ENCODE measurements at places on chromosomes 12 and 14. TPM values are rescaled to one million over a fixed set of nuclear protein-coding genes. Genes with fewer than 3 reads are reported as not detected.

The SPRYD3 gene
- polyA plus RNA-seq = 18.0 TPM

The DERA gene
- polyA plus RNA-seq = 45.3 TPM

The DLGAP5 gene
- polyA plus RNA-seq = 32.8 TPM

The CD27 gene
- polyA plus RNA-seq = 0.31 TPM

The ITGA7 gene
- 22.3 TPM for polyA plus RNA-seq

The KCNK10 gene
- polyA plus RNA-seq = 0.26 TPM

The PSMA6 gene
- polyA plus RNA-seq = 185 TPM

The KRT5 gene
- polyA plus RNA-seq = not detected

The CLEC1B gene
- 2.9 TPM for polyA plus RNA-seq

The PLEKHG3 gene
- polyA plus RNA-seq = 89.6 TPM

The GLRX5 gene
- polyA plus RNA-seq = 72.3 TPM

DNA sequence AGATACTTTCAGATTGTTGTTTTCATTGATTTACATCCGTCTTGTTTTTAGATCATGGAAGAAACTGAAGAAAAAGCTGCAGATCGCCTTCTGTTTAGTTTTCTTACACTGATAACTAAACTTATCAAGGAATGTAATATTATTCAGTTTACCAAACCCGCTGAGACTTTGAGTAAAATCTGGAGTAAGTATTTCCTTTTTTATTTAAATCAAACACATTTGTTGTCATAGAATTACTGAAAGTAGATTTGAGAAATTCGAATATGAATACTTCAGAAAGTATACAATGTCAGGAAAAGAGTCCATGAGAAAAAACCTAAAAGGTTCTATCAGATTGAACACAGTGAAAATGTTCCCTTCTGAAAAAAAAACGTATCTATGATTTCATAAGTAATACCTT is 32.0 kb downstream of the ARL1 start:
- DNase-seq = no peak

GRCh38 chr12:4933411-4933810 is 23.7 kb downstream of the KCNA1 start:
- DNase-seq = no peak

DNA sequence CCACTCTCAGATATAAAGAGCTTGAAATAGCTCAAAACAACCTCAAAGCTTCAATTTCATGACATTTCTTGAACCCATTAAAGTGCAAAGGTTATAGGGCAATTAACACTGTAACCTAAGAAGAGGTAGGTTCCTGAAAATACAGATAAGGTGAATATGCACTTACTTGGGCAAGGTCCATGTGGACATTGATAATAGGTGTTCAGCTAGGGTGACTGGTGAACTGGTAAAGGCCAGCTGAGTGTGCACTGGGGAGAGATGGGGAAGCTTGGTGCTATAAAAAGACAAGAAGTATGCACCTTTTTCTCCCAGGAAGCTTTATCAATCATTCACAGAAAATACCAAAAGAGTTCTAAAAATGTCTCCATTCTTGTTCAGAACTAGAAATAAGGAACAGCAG is 418.6 kb downstream of the SLC16A7 start:
- DNase-seq = no peak

GRCh38 chr12:42992826-42993225 is 403.3 kb upstream of the PRICKLE1 start:
- no peak for DNase-seq

GRCh38 chr14:94382716-94383596 is 5.4 kb downstream of the SERPINA1 start:
- DNase-seq = no peak

GRCh38 chr12:128830505-128830893 is 6.7 kb upstream of the SLC15A4 start:
- DNase-seq = no peak

GRCh38 chr12:70733385-70733784 is 96.2 kb upstream of the PTPRB start:
- DNase-seq = no peak

DNA sequence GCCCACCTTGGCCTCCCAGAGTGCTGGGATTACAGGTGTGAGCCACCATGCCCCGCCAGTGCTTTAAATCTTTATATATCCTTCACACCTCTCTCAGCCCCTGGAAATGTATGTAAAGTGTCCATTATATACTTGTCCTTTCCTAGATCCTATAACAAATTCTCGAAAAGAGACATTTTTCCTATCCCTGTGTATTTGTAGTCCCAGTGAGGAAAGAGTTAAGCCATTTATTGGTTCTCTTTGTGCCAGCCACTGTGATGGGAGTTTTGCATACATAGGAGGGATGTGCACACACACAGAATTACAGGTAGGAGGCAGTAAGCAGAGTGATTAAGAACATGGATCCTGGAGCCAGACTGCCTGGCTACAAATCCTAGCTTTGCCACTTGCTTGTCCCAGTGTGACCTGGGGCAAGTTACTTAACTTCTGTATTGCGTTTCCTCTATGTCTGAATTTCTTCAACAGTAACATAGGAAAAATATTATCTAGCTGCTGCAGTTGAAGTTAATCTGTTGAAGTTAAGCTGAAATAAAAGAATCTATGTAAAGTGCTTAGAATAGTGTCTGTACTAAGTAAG is 2.1 kb upstream of the RABGGTA start:
- no peak for DNase-seq

DNA sequence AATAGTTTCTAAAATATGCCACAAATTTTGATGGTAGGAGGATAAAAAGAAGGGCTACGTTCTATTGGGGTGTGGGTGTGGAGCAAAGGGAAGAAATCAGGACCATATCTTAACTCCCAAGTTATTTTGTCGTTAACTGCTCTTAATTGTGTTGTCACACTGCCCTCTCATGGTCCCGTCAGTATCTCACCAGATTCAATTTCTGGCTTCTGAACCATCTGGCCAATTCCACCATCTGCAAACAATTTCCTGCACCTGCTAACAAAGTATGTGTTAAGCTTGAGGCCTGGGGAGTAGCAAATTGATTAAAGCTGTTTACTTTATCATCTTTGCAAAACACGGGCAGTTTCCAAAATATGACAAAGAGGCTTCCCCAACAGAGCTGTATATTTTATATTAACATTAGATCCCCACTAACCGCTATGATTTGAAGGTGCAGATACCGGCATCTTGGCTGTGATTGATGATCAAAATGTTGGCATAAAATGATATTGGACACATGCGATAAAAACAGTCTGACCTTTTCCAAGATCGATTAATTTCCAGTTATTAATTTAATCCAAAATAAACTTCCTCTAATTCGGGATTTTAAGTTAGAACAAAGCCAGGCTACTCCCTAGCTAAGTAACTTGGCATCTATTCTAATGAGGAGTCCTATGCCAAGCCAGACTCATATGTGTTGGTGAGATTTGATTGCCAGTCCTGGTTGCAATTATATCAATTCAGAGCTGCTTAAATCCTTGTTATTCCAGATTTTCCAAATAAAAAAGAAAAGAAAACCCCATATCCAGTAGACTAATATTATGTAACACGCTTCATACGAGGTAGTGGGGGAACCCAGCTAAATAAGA is 6.9 kb upstream of the DNM1L start:
- no peak for DNase-seq

- DNase-seq = no peak
Observed at GRCh38 chr12:561908-562593, 101.2 kb downstream of the NINJ2 start.

- no peak for DNase-seq
Observed at GRCh38 chr12:4987076-4988046, 56.3 kb upstream of the KCNA5 start.

GRCh38 chr14:99734406-99735051 is 50.4 kb downstream of the CYP46A1 start:
- DNase-seq = no peak

- no peak for DNase-seq
Observed at GRCh38 chr12:87150969-87151662, 878.1 kb downstream of the C12orf50 start.

GRCh38 chr14:91155626-91156089 is 41.8 kb downstream of the DGLUCY start:
- no peak for DNase-seq

DNA sequence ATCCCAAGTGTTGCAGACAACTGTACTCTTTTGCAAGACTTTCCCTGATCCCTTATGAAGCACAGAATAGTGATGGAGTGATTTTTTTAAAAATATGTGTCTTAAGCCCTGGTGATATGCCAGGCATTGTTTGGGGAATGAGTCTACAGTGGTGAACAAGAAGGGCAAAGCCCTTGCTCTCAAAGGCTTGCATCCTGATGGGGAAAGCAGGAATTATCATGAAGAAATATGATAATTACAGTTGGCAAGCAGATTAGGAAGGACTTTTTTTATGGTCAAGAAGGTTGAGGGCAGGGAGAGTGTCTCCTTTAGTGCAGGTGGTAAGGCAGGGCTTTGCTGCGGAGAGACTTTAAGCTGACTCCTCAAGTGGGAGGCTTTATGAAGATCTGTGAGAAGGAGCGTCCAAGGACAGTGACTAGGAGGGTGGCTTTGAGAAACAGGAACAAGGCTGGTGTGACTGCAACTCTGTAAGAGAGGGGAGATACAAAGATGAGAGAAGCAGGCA is 100.2 kb downstream of the SYNE2 start:
- DNase-seq = no peak

DNA sequence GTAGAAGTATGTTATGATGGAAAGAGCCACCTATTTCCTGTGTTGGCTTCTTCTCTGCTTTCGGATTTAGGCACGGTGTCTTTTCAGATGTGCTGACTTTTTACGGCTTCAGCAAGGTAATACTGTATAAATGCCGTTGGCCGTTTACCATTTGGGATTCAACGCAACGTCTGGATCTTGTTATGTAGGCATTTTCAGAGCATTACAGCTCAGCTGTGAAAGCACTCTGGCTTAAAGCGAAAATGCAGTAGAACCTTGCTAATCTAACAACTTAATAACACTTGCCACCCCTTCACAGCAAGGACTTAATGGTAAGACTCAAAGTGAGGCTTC is 229.9 kb downstream of the EFCAB11 start:
- no peak for DNase-seq

GRCh38 chr12:80892597-80893445 is 44.9 kb downstream of the LIN7A start:
- DNase-seq = no peak

- DNase-seq = no peak
Observed at GRCh38 chr14:21703357-21704326, 30.0 kb upstream of the OR4E1 start.

GRCh38 chr12:14187002-14187401 is 178.5 kb upstream of the ATF7IP start:
- DNase-seq = no peak

DNA sequence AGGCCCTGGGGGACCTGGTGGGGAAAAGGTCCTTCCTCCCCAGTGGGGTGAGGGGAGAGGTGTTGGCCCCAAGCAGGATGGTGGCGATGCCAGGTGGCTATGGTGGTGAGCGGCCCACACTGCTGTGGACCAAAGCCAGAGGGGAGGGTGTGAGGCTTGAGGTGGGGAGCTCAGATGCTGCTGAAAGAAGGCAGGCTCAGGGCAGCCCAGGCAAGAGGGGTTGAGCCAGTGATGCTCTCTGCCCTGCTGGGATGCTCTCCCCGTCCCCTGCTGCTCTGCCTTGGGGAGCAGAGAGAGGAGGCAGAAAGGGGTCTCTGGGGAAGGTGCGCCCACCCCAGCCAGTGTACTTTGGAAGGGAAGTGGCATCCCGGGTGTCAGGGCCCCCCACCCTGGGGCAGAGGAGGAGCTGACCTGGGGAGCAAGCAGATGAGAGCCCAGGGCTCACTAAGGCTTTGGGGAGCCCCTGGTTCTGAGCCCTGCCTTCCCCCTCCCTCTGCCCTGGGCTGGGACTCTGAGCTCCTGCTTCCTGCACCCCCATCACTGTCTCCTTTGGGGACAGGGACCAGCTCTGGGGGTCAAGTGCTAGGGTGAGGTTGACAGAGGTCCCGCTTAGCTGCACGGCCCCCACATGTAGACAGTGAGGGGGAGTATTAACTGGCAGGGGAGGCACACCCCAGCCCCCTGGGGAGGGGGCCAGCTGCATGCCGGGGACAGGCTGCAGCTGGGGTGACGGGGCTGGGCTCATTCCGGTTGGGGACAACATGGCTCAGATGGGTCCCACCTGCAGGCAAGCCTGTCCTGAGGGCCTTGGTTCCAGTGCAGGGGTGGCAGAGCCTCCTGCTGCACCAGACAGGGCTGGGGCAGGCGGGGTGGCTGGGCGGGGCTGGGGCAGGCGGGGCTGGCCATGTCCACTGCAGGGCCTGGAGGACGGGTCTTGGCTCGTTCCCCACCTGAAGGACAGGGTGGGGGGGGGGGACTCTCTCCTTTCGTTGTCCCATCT is 124.4 kb downstream of the KIF26A start:
- DNase-seq = no peak

- no peak for DNase-seq
Observed at GRCh38 chr14:34851395-34851794, 23.8 kb downstream of the BAZ1A start.

DNA sequence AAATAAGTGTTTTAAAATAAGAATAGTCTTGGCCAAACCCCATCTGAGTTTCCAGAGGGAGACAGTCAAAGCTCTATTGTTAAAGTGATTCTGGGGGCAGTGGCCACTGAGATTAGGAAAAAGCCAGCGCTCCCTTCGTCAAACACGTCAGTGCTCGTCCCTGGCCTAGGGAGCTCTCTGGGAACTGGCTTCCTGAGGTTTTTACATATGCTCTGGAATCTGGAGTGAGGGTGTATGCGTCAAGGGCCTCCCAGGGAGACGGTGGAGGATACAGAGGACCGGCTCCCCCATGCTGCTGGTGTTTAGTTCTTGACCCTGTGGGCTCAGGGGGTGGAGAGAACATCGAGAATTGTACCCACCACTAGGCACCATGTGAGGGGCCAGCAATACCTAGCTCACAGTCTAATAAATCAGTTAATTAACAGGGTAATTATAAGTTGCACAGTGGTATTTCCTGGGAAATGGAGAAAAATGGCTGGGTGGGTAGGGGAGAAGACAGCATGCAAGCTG is 87.0 kb downstream of the SLC25A47 start:
- DNase-seq = no peak

DNA sequence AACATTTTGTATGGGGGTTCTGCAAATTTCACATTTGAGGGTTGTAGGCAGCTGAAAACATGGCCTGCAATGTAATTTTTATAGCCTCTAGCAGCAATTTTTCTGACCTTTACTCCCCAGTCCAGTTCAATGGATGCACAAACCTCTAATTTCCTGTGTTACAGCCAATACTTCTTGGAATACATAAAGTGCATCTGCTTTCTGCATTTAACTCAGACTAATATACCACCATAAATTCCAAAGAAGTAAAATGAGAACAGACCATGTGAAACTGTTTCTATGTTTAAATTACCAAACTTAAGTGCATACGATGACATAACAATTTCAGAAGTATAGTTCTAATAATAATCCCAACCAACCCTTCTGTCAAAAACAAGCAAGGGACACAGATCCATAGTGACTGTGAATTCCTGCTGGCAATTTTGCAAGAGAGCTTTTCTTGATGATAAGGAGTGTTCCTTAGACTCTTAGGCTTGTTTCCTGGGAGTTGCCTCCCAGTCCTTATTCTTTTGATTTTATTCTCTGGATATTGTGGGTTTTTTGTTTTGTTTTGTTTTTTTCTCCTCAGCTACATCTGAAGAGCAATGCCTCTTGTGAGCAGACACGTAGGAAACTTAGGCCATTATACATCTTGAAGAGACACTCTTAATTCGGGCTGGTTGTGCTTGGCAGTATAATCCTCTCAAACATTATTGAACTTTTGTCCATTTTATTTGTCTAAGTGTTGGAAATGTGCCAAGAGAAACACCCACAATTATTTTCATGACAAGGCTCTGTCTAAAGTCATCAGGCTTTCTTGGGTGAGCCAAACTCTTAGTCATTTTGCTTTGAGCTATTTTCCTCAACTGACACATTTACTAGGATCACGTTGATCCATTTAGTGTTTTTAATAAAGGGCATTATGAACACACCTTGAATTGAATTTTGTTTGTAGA is 51.3 kb upstream of the RERGL start:
- no peak for DNase-seq

GRCh38 chr14:101755591-101756324 is 5.8 kb upstream of the PPP2R5C start:
- no peak for DNase-seq

- DNase-seq = no peak
Observed at GRCh38 chr12:22799503-22799902, 174.5 kb downstream of the ETNK1 start.
